ENCODE measurements at places on chromosomes 1 and 21. TPM values are rescaled to one million over a fixed set of nuclear protein-coding genes. Genes with fewer than 3 reads are reported as not detected.

Gene C1orf167
- 5.7 TPM for total RNA-seq

DNA sequence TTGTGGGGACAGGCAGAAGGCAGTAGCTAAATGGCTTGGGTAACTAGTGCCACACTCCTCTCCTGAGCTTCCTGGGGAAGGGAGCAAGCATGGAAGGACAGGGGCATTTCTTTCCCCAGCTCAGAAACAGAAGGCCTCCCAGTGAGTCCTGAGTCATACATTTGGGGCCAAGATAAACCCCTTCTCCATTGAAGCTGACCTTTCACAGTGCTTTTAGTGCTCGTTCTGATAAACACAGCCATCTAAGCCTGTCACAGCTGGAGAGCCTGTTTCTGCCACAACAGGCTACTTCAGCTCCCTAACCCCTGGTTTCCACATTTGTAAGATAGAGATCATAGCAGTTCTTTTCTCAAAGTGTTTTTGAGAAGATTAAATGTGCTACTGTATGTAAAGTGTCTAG is 374.0 kb downstream of the LMX1A start:
- no peaks in the 10 kb centered on the region for H3K4me1 ChIP-seq
- no peaks in the 10 kb centered on the region for H3K27me3 ChIP-seq
- no peak overlapping the region for H3K27ac ChIP-seq
- no peaks in the 10 kb centered on the region for H3K36me3 ChIP-seq

Gene FASLG
- 1.4 TPM for total RNA-seq

Gene PATJ
- 42.4 TPM for total RNA-seq

DNA sequence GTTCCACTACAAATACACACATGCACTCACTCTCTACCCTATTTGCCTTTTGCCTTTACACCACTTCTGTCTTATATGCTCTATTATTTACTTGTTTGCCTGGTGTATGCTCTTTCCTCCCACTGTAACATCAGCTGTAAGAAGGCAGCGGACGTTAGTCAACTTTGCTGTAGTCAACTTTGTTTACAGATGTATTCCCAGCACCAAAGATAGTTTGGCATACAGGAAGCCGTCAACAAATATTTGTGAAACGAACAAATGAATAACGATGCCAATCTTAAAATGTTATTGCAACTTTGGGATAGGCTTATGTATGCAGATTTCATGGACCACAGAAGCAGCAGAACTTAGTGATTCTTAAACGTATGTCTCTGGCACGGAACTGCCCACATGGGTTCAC is 138.3 kb upstream of the GALNT2 start:
- H3K27ac ChIP-seq: no peak overlapping the region
- no peak for DNase-seq
- H3K36me3 ChIP-seq: no peaks in the 10 kb centered on the region

Gene CYP4A22
- not detected for total RNA-seq

DNA sequence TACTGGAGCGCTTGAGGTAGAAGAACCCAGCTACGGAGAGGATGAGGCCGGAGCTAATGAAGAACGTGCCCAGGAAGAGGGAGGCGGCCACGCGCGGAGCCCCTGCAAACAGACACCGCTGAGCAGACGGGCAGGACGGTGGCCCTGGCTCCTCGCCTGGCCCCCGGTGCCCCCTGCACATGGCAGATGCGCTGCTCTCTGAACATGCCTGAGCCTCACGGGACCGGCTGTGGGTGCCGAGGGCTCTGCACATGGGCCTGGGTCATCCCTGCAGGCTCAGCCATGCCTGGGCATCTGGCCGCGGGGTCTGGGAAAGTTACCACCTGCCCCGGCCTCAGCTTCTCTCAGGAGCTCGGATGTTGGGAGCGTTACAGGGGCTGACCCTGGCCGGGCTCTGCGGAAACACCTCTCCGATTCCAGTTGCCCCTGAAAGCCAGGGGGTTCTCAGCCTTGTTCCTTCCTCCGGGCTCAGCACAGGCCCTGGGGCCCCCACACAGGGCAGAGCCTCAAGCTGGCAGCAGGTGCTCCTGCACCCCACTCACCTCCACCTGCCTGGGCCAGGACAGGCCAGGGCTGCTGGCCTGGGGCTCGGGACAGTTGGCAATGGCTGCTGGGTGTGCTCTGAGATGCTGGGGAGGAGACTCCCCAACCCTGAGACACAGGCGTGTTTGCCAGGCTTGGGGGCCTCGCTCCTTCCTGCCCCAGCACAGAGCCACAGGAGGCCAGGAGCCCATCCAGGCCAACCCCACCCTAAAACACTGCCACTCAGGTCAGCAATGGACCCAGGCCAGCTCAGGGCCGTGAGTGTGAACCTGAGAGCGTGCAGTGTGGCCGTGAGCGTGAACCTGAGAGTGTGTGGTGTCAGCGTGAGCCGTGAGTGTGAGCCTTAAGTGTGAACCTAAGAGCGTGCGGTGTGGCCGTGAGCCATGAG is 12.1 kb upstream of the RNF223 start:
- no peak for DNase-seq
- H3K4me3 ChIP-seq: no peak overlapping the region
- no peak overlapping the region for H3K27ac ChIP-seq
- H3K36me3 ChIP-seq: peaks cover 22% of the 10 kb centered on the region
- H3K27me3 ChIP-seq: no peaks in the 10 kb centered on the region

DNA sequence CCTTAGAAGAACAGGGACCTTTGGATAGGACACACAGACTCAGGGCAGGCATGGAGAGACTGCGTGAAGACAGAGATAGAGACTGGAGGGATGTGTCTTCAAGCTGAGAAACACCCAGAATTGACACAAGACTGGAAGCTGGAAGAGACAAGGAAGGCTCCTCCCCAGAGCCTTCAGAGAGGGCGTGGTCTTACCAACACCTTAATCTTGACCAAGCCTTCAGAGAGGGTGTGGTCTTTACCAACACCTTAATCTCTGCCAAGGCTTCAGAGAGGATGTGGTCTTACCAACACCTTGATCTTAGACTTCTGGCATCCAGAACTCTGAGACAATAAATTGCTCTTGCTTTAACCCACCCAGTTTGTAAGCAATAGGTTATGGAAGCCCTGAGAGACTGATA is 481.4 kb upstream of the VAMP3 start:
- H3K27me3 ChIP-seq: peaks cover 6% of the 10 kb centered on the region
- H3K4me1 ChIP-seq: no peaks in the 10 kb centered on the region
- H3K36me3 ChIP-seq: no peaks in the 10 kb centered on the region
- no peak overlapping the region for H3K4me3 ChIP-seq
- no peak for DNase-seq
- no peak overlapping the region for H3K27ac ChIP-seq

DNA sequence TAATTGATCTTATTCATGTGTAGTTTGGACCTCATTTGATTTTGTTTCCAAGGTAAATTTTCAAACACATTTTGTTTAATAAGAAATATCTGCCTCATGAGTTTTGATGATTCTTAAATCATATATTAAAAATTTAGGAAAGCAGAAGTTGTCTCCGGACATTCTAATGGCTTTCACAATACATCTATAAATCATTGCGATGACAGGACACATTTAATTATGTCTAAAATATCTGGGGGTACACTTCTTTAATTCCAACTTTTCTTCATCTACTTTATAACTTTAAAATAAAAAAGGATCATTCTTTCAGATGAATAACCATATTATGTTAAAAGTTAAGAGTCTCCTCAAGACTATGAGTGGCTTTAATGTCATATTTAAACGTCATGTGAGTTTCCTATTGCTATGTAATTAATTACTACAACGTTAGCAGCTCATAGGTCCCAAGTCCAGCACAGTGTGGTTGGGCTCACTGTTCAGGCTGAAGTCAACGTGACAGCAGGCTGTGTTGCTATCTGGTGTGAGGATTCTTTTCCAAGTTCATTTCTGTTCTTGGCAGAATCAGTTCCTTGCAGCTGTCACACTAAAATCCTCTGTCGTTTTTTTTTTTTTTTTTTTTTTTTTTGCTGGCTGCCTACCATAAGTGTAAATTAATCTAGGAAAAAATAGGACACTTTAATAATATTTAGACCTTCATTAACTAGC is 893.5 kb downstream of the LTN1 start:
- H3K36me3 ChIP-seq: no peaks in the 10 kb centered on the region
- H3K27ac ChIP-seq: no peak overlapping the region
- no peak overlapping the region for H3K4me3 ChIP-seq
- no peaks in the 10 kb centered on the region for H3K27me3 ChIP-seq
- no peak for DNase-seq

Gene B4GALT2
- 50.1 TPM for total RNA-seq

GRCh38 chr1:38285807-38286530 is 239.4 kb upstream of the POU3F1 start:
- H3K27ac ChIP-seq: no peak overlapping the region

Gene PDE4B
- 8.6 TPM for total RNA-seq

GRCh38 chr21:34617753-34618339 is 2.9 kb upstream of the RCAN1 start:
- no peaks in the 10 kb centered on the region for H3K27me3 ChIP-seq
- no peaks in the 10 kb centered on the region for H3K36me3 ChIP-seq
- no peak for DNase-seq
- peaks cover 4% of the 10 kb centered on the region for H3K4me1 ChIP-seq
- no peak overlapping the region for H3K27ac ChIP-seq

Gene WNT9A
- total RNA-seq: 4.6 TPM

Measured in left lung (tissue), 14 donors.